ENCODE measurements at places on chromosomes 12 and 14. TPM values are rescaled to one million over a fixed set of nuclear protein-coding genes. Genes with fewer than 3 reads are reported as not detected.

GRCh38 chr12:59193476-59194050 lies 273.3 kb upstream of the LRIG3 start:
- no peak for DNase-seq

DNA sequence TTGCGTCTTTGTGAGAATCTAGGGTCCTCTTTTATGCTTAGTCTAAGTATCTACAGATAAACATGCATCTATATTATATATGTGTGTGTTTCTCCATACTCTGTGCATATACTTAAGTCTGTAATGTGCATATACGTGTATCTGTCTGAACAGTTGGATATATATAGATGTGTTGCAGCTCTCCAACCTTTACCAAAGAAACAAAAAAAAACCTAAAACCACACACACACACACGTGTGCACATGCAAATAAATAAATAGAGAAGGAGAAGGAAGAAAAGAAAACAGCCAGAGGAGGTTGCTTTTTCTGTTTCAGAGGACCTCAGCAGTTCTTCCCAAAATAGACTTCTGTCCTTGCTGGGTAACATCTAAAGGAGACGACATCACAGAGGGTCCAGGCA lies 244.9 kb downstream of the CACNA1C start:
- DNase-seq: no peak

DNA sequence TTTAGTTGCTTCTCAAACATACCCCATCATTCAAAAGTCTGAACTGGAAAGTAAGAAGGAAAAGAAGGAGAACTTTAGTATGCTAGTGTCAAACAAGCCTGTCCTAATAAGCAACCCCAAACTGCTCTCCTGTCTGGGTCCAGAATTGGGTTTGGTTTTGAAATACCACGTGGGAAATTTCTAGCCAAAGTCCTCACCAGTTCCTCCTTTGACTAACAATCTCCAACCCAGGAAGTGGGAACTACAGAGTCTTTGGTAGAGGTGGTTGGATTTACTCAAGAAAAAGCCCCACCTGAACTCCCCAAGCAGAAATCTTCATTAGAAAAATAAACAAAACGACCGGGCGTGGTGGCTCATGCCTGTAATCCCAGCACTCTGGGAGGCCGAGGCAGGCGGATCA lies 17.4 kb upstream of the EIF4B start:
- DNase-seq: no peak

GRCh38 chr14:92649934-92650545 lies 98.4 kb downstream of the LGMN start:
- DNase-seq: no peak

PHETA1 gene
- 3.4 TPM for total RNA-seq

SIRT4 gene
- total RNA-seq: 2.1 TPM
